Stimulated activated CD8-positive, alpha-beta memory T cell treated with anti-CD3 and anti-CD28 coated beads, Interleukin-7, amount 100 ng/mL, for 48 hours (primary cell): ENCODE measurements at places on chromosomes 2 and 18.

DNA sequence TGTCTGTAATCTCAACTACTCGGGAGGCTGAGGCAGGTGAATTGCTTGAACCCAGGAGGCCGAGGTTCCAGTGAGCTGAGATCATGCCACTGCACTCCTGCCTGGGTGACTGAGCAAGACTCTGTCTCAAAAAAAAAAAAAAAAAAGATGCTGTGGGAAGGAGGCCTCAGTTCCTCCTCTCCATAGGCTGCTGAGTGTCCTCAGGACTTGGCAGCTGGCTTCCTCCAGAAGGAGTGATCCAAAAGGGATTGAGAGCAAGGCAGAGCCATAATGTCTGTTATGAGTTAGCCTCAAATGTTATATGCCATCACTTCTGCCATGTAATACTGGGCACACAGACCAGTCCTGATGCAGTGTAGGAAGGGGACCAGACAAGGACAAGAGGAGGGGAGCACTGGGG is 6.6 kb upstream of the NPC1 start:
- DNase-seq: no peak

DNA sequence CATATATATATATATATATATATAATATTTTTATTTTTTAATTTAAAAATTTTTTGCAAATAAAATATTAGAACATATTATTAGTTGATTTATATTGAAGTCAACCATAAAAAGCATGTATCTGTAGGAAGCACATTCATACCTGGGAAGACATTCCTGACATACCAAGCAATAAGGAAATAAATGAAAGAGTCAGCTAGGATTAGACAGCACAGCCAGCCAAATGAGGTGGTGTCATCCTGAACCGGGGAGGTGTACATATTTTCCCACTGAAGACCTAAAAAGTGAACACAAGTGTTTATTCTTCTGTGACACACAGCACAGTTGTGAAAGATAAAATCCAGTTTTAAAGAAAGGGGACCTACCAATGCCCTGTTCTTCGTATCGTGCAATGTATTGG is 149.2 kb downstream of the ABCA12 start:
- no peak for DNase-seq

DNA sequence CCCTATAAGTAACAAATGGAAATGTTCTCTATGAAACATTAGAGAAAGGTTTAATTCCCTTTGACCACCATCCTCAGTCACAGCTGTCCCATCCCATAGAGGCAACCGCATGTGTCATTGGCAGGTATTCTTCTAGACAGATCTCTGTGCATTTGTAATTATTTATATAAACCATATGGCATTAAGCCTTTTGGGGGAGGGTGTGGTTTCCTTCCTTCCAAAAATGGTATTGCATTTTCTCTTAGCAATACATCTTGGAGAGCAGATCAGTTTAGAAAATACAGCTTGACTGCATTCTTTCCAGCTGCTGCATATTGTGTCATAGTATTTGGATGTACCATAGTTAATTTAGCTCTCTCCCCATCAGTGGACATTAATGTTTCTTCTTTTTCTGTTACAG is 57.7 kb downstream of the LCLAT1 start:
- no peak for DNase-seq

- no peak for DNase-seq
Measured at GRCh38 chr2:8298783-8299182, 383.1 kb upstream of the ID2 start.

GRCh38 chr18:14089781-14090180 is 42.5 kb downstream of the ZNF519 start:
- no peak for DNase-seq

DNA sequence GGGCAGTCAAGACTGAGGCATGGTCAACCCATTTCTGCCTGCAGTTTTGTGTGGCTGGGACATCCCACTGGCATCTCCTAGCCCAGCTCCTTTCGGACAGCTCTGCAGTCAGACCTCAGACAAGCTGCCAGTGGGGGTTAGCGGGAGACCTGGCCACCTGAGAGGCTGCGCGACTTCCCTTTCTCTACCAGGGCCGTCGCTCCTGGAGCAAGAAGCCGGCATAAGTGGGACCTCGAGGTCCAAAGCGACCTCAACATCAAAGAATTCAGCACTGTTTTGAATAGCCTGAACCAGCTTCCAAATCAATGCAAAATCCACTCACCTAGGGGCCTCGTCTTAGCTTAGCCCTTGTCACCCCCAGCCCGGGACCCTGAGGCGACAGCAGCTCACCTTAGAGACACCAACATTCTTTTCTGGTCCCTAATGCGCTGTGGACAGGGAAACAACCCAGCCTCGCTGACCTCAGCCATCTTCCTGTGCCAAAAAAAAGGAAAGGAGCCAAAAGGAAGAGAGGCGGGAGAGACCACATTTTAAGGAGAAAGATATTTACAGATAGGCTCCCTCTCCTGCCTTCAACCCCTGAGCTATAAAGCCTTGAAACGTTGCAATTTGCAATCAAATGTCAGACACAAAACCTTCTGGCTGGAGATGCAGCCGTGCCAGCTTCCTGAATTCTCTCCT is 81.2 kb downstream of the GFPT1 start:
- DNase-seq: no peak

DNA sequence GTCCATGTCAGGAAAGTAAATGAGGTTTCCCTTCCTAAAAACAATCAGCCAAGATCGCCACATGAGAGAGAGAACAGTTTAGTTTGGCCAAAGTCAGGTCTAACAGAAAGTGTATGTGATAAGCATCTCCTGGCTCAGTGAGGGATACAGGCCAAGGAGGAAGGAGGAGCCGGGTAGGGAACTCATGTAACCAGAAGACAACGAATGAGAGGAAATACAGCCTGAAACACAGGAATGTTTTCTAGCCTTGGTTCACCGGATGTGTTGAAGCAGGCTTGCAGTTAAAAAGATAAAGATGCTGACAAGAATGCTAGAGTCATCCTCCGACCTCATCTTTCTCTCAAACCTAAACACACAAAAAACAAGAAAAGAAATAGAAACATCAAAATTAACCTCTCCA is 283.9 kb upstream of the SIX2 start:
- DNase-seq: no peak

DNA sequence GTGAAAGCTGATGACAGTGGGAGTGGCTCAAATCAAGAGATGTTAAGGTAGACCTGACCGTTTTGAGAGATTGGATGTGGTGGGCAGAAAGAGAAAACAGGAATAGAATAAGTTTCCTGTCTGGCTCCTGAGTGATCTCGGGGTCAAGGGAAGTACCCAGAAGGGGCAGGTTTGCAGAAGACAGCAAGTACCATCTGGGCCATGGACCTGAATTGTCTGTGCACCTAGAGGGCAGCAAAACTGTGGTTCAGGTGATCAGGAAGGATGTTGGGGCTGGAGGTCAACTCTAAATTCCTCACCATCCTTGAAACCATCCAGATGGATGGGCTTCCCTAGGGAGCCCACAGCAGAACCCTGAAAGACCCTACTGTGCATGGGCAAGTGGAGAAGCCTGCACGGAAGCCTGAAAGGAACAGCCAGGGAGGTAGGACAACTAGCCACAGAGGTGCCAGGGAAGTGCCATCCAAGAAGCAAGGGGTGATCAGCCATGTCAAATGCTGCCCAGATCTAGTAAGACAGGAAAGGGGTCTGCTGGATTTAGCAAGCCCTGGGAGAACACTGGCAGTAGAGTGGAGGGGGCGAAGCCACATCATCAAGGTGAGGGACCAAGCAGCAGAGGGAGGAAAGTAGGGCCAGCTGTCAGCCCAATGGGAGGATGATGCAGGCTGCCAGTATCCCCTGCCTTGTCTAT is 8.0 kb downstream of the TEX261 start:
- DNase-seq: no peak

DNA sequence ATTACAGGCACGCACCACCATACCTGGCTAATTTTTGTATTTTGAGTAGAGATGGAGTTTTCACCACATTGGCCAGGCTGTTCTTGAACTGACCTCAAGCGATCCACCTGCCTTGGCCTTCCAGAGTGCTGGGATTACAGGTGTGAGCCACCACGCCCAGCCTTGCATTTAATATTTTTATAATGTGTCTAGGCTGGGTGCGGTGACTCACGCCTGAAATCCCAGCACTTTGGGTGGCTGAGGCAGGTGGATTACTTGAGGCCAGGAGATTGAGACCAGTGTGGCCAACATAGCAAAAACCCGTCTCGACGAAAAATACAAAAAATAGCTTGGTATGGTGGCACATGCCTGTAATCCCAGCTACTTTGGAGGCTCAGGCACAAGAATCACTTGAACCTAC is 3.2 kb downstream of the RPL37A start:
- no peak for DNase-seq

DNA sequence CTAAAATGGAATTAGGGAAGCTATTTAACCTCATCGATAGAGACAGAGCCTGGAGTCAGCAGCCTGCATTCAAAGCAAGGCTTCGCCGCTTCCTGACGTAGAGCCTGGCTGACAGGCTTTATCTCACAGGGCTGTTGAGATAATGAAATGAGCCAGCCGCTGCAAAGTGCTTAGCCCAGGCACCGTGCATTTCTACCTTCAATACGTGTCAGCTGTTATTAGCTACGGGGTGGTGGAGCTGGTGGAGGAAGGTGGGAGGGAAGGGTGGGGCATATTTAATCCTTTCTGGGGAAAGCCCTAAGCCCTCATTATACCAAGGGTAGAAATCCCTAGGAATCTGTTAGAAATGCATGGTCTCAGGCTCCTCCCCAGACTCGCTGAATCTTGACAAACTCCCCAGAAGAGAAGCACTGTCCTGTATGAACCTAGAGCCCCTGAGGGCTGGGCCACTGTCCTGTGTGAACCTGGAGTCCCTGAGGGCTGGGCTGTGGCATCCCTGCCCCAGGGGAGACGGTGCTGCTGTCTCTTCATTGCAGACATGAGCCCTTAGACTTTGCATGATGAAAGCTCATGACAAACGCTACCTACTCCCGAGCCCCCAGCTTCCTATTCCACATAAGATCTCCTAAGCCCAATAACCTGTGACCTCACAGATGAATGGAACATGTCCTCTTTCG is 72.4 kb downstream of the ALPK2 start:
- DNase-seq: no peak

DNA sequence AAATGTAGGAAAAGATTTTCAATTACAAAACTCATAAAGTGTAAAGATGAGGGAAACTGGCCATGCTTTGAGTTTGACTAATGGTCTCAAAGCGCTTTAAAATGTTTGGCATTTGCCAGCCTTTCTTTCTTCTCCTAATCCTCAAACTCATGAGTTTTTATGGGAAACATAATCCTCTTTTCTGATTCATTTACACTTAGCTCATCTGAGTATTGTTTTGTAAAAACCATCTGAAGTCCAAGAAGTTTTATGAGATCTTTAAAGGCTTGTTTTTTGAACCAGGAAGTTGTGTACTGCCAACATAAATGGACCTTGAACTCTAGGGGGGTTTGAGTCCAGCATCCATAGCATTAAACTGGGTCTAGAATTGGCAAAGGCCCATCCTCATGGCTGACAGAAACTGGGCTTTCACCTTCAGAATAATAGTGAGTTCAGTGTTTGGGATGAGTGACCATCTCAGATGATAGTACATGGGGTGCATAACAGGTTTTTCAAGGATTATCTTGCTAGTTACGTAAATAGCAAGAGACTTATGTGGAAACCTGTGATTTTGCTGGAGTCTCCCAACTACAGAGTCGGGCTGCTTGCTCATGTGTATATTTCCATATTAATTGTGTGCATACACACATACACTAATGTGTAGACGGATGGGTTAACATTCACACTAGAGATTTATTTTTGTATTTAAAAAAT is 3.8 kb upstream of the LTBP1 start:
- no peak for DNase-seq

DNA sequence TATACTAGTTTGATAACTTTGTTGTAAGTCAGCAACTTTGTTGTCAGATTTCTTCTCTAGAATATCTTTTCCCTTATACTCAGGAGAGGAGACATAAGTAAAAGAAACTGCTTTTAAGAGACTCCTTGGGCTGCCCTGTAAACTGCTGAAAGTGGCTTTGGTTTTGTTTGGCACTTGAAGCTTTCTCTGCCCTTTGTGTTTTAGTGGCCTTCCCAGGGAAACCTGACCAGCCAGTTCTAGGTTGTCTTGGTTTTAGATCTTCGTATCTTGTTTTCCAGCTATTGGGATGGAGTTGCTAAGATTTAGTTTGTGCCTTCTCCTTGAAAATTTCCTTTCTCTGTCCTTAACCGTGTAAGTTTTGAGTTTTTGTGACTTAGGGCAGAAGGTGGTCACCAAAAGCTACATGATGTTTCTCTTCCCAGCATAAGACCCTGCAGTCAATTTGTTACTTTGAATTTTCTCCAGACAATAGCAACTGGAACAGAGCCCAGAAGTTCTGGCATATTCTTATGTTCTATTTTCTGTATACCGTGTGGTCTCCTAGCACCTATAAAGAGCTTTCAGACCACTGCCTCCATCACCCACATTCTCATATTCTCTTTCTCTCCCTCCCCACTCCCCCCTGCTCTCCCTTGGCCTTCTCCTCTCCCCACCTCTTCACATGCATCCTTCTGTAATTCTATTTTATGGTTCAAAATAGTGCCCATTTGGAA is 81.1 kb downstream of the BOLA3 start:
- DNase-seq: no peak

GRCh38 chr2:180776921-180777320 is 203.5 kb upstream of the UBE2E3 start:
- DNase-seq: no peak

DNA sequence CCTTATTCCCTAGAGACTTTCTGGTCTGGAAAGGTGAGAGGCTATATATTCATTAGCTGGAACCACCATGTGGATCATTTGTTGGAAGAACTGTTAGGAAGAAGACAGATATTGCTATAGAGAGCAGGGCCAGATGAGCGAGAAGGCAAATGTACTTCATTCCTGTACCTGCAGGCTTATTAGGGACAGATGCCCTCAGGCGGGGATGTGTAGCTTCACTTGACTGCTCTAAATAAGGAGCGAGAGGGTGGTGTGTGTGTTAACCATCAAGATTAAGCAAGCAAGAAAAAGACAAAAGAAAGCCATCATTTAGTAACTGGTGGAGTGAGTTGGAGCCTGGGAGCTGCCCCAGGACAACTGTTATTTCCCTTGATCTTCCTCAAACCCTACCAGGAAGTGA is 36.4 kb downstream of the NEDD4L start:
- no peak for DNase-seq

DNA sequence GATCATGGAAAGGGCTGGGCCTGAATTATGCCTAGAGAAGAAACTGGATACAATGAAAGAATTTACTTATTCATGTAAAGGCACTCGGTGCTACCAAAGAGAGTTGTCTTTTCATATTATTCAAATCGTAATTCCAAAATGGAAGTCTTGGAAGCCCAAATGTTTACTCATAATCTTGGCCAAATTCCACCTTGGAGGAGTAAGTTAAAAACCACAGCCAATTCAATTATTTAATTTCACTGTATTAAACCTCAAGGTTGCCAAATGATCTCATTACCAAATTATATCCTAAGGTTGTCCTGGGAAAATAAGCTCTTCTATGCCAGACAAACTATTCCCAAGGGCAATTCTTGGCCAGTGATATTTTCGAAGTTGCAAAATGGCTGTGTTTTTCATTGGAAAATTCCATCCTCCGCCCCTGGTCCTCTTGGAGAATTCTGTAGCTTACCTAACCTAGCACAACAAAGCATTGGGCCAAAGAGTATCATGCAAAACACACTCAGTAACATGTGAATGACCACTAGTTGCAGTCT is 11.1 kb upstream of the VPS4B start:
- DNase-seq: no peak
